ENCODE measurements at places on chromosomes 7 and 10.

DNA sequence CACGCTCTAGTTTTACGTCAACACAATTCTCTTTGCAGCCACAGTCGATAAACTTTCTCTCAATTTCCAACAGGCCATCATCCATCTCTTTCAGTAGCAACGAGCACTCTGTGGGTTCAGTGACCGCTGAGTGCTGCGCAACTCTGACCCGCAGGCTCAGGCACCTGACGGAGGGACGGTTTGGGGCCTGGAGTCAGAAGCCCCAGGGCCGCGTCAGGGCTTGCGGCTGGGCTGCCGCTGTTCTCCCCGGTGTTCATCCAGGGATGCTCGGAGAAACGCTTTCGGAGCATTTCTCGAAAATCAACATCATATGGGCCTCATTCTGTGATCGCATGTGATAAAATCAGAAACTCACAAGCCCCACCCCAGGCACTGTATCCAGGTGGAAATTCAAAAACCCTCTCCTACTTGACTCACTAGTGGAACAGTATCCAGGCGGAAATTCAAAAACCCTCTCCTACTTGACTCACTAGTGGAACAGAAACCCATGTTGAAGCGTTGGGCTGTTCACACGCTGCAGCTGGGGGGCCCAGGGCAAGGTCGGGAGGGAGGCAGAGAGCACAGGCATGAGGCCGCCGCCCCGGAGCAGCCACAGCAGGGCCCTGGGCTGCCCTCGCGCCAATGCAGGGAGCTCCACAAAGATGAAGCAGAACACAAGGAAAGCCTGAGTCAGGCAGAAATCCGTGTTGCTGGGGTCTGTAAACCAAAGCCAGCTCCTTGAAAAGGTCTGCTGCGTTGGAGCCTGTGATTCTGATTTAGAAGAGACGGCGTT, 73.3 kb upstream of the NKX6-2 start:
- DNase-seq = no peak

- DNase-seq = no peak
Observed at GRCh38 chr7:70091362-70091761, 493.1 kb downstream of the AUTS2 start.

GRCh38 chr7:49483142-49483541, 290.3 kb upstream of the VWC2 start:
- no peak for DNase-seq

DNA sequence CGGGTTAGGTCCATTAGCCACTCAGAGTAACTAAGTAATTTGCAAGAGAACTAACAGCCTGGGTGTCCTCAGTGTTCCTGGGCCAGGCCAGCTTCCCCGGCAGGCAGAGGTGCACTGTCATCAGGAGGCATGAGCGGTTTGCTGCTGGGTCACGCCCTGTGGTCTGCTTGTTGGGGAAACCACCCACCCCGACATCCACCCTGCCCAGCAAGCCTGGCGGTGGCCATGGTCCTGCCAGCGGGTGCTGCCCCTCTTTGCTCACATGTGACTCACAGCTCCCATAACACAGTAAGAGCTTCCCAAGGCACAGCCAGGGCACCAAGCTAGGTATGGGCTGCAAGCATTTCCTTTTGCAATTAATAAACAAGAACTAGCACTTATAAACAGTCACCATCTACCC, 75.9 kb downstream of the RGS10 start:
- no peak for DNase-seq

- DNase-seq = no peak
Observed at GRCh38 chr10:128024426-128024825, 101.8 kb downstream of the MKI67 start.

GRCh38 chr10:62046522-62047227, 145.2 kb downstream of the ARID5B start:
- no peak for DNase-seq

DNA sequence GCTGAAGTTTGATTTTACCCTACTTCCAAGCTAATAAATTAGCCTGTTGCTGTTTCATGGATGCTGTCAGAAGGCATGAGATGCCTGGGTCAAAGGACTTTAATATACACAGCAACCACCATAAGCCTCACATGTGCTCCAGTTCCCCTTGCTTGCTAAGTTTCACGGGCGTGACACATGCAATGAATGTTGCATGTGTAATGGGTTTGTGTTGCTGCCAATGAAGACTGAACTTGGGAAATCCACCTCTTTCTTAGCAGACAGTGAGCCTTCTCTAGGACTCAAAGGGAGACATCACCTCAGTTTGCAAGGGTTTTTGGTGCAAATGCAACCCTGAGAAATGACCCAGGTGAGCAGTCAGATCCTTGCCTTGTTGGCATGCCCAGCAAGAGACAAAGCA, 505.5 kb upstream of the PODXL start:
- no peak for DNase-seq

GRCh38 chr7:29255199-29255878, 60.8 kb downstream of the CHN2 start:
- DNase-seq = no peak

DNA sequence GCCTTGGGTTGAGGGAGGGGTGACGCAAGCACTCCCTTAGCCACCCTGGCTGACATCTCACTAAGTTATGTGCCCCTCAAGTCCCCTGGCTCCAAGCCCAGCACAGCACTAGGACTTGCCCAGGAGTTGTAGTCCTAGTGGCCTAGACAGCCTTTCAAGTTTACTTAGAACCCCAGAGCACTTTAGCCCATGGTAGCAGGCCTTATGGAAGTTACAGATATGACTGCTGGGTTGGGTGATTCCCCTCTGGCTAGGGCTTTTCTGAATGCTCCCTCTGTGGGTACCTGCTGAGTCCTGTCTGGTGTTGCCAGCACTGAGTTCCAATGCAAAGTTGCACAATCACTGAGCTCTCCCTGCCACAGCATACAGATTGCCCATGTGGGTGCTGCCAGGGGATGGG, 83.2 kb downstream of the AHCYL2 start:
- DNase-seq = no peak

GRCh38 chr10:131760416-131761166, 140.2 kb upstream of the PPP2R2D start:
- DNase-seq = no peak

DNA sequence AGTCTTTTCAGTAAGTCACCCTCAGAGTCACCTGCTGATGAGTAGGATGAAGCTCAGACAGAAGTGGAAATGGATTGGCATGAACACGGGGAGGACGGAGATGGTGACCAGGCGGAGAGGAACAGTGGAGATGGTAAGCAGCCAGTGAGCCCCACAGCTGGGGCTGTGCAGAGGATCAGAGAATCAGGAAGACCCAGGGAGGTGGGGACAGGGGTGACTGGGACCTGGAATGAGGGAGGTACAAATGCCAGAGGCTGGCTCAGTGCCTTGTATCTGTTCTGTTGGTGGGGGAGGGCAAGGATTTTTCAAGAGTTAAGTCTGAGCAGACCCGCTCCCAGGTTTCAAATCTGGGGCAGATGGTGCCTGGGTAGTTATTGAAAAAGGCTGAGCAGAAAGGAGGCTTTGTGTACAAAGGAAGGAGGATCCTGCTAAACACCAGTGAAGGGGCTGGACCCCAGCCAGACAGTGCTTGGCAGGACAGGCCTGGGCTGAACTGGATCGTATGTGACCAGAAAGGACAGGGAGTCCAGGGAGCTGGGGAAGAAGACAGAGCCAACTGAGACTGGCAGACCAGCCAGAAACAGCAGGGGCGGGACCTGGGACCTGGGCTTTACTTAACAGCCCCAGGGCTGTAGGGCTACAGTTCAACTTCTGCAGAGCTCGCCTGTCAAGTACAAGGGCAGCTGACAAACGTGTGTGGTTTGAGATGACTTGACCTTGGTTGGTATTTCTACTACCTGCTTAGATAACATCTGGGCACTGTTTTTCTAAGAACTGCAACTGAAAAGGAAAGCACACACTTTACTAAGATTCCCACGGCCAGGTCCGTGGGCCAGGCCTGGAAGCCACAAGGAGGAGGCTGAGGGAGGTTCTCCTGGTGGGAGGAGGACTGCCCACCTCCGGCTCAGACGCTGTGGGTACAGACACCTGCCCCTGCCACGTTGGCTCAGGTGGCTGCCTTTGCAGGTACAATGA, 13.2 kb upstream of the FRMPD2 start:
- no peak for DNase-seq

DNA sequence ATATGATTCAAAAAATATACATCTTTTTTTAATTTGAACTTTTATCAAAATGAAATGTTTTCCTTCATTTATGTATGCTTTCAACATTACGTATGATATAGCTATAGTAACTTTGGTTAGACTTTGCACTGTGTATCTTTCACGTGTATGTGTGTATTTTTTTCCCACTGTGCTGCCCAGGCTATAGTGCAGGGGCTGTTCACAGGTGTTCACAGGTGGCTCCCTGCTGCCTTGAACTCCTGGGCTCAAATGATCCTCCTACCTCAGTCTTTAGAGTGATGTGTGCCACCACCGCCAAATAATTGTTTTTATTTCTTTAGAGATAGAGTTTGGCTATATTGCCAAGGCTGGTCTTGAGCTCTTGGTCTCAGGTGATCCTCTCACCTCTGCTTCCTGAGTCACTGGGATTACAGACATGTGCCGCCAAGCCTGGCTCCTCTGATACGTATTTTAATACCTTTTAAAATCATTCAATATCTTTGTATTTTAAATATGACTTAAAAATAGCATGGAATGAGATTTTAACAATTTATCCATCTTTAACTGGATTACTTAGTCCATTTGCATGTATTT, 29.0 kb downstream of the FANK1 start:
- no peak for DNase-seq

DNA sequence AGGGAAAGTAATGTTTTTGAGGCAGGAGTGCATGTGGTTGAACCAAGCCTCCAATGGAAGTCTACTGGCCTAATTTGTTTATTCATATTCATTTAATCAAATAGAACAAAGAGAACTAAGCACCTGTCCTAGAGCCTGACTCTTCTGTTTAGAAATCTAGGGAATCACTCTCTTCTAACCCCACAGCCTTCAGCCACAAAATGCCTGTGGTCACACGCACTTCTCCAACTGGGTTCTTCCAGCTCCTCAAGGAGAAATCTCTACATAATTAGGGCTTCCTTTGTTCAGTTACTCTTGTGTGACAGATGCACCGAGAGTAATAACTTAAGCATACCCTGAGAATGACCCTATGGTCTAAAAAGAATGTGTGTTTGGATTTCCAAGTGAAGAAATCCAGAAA, 133.7 kb upstream of the NAMPT start:
- DNase-seq = no peak

DNA sequence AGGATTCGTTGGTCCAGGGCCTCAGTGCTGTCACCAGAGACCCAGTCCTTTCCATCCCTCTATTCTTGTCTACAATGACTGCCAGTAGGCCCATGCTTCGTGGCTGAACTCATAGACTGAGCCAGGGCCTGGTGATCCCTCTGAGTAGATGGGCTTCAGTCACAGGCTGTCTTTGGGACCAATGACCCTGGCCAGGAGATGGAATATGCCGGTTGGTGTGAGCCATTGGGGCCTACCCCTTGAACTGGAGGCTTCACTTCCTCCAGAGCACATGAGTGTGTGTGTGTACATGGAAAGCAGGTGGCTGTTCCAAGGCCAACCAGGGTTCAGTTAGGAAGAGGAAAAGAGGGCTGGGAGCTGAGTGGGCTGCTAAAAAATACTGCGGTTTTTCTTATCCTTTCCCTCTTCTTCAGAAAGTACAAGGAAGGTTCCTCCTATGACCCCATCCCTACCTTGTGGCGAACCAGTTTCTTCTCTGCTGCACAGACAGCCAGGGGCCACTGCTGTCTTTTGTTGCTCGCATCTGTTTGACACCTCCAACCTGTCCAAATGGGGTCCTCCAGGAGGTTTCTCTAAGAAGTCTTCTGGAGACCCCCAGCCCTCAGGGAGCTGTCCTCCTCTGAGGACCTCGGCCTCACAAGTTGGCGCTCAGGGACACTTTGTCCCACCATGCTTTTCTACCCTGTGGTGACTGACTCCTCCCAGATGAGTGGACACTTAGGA, 36.6 kb downstream of the ADRA2A start:
- no peak for DNase-seq

DNA sequence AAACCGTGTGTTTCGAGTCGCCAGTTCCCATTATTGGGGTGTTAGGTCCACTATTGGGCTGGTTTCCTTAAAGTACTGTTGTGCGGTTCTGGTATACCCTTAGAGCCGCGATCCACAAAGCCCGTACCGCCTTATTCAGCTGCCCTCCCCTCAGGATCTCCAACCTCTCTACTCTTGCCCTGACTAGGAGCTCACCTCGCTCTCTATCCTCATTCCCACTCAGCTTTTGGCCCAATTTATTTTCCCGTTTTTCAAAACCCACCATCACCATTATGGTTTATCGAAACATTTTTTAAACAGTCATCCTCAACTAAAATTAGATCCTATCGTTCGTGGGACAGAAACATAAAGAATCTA, 461 bp upstream of the ETV1 start:
- no peak for DNase-seq

DNA sequence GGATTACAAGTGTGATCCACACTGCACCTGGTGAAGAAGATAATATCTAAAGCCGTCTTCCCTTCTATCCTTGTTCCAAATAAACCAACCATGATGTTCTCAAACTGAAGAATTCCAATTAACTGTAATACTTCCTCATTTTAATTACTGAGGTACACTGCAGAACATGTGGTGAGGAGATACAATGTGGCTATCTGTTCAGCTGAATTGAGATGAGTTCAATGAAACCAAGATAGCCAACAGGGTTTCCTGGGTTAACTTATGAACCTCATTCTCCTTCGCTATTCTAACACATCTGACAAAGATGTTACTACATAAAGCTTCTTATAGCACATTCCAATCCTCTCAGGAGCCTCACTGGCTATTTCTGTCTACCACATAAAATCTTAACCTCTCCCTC, 75.5 kb downstream of the RAPGEF5 start:
- no peak for DNase-seq

- DNase-seq = no peak
Observed at GRCh38 chr7:21939136-21939857, 6.4 kb downstream of the CDCA7L start.

DNA sequence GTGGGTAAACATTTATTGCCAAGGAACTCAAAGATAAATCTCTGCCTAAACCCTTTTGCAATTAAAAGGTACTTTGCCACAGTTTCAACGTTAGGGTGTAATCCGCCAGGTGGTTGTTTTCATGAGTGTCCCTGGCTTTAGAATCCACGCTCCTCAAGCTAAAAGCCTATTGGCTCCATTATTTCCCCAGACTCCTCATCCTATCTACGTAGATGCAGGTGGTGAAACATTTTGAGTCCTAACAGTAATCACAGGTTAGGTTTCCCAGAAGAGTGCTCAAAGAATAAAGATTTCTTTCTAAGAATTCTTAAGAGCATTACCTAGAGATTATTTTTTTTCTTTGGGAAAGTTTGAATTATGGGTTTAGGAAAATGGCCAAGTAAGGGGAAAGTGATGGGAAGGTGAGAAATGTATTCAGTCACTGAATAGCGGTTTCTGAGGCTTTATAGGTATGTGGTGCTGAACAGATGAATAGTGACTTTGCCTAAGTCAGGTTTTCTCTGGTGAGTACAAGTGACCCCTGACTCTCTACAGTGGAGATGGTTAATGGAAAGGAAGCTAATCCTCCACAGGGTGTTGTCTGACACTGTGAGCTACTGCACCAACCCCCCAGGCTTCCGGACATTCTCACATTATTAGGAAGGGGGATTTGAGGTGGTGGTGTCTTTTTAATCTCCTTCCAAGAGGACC, 60.2 kb downstream of the NRP1 start:
- no peak for DNase-seq

All from GM12892 (cell line).